ENCODE measurements at places on chromosomes 4 and X.

- peak; percentile 42 for DNase-seq
These were observed 263.8 kb upstream of the RPS6KA3 start for GRCh38 chrX:20530406-20530921.

GRCh38 chr4:100707786-100708185 lies 190.0 kb upstream of the EMCN start:
- DNase-seq = no peak

DNA sequence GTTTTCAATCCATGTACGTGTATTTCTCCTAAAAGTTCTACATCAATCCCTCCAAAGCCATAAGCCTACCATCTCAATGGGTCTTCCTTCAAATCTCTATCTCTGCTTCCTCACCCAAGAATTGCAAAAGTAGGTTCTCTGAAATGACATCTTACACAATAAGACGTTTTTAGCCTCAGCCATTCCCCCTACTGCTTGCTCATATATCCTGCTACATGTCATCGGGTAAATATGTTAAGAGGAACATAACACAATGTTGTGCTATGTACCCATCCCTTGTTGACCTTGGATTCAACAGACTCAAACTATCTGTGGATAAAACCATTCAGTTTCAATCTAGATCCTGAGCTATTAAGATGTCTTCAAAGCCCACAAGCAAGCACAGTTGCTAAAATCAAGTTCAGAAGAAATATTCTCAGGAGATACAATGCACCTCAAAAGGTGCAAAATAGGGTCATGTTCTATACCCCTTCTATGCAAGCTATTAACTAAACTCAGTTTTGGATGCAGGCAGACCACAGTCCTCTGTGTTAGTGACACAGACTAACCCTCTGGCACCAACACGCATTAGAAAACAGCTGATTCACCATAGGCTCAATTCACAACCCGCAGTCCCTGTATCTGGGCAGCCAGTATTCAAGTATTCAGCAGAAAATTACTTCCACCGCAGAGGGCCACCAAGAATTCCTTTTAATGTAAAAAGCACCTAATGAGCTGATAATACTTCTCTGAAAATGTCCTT lies 56.8 kb downstream of the CD99L2 start:
- no peak for DNase-seq

GRCh38 chr4:19317377-19317776 lies 934.3 kb upstream of the SLIT2 start:
- no peak for DNase-seq

- no peak for DNase-seq
These were observed 105.1 kb upstream of the SCOC start for GRCh38 chr4:140268186-140268841.

DNA sequence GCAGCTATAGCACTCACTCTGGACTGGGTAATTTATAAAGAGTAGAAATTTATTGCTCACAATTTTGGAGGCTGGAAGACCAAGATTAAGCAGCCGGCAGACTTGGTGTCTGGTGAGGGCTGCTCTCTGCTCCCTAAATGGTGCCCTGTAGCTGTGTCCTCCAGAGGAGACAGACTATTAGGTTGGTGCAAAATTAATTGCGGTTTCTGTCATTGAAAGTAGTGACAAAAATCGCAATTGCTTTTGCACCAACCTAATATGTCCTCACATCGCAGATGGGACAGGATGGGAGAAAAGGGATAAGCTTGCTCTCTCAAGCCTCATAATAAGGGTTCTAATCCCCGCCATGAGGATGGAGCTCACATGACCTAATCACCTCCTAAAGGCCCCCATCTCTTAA lies 258.1 kb upstream of the VCX3A start:
- no peak for DNase-seq

DNA sequence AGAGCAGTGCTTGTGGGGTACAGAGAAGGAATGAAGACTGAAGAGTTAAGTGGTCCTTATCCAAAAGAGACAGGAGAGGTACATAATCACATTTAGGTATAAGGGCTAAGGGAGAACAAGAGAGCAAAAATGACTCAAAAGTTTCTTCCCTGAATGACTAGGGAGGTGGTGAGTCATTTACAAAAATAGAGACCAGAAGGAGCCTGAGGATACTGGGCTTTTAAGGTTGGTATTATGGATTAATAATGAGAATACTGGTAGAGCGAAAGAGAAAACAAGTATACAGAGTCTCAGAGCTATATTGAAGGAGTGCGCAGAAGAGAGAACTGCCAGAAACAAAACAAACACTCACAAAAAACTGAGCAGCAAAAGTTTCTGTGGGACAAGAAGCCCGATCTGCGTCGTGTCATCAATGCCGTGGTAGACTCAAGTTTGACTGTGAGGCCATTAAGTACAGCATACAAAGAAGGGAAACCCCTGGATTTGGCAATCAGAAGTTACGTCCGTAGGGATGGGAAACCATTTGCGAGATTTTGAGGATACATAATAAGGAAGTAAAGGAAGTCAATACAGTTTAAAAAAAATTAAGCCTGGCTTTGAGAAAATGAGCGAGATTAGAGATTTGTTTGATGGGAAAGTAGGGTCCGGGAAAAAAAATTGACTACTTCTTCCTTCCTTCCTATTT lies 129.1 kb upstream of the STIM2 start:
- DNase-seq = no peak

GRCh38 chrX:8037593-8038348 lies 110.6 kb upstream of the PNPLA4 start:
- DNase-seq = no peak
